ENCODE measurements at places on chromosomes 4 and X.

DNA sequence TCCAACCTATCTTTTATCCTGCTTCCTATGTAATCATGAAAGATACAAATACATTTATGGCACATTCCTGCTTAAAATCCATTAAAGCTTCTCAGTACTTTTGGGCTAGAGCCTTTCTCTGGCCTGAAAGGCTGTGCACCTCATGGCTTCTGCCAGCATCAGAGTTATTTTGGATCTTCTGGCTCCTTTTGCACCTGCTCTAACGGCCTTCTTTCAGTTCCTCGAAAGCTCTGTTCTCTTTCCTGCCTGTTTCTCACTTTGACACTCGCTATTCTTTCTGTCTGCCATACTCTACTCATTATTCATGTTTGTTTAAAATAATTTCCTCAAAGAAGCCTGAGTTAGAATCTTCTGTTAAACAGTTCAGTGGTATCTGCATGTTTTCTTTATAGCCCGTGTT is 86.0 kb downstream of the LRP2BP start:
- no peak for DNase-seq

- no peak for DNase-seq
These were observed 679.9 kb upstream of the MAGEB2 start for GRCh38 chrX:29535212-29536162.

DNA sequence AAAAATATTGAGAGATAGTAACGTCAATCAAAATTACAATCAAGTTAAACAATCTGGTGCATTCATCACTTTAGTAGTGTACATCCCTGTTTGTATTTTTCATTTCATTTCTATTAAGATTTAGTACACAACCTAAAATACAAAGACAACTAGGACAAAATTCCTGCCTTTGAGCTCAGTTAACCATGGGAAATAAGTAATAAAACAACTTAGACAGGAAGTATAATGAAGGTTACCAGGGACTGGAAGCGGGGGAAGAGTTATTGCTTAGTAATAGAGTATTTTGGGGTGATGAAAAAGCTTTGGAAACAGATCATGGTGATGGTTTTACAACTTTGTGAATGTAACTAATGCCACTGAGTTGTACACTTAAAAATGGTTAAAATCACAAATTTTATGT is 25.6 kb upstream of the ATXN3L start:
- no peak for DNase-seq

DNA sequence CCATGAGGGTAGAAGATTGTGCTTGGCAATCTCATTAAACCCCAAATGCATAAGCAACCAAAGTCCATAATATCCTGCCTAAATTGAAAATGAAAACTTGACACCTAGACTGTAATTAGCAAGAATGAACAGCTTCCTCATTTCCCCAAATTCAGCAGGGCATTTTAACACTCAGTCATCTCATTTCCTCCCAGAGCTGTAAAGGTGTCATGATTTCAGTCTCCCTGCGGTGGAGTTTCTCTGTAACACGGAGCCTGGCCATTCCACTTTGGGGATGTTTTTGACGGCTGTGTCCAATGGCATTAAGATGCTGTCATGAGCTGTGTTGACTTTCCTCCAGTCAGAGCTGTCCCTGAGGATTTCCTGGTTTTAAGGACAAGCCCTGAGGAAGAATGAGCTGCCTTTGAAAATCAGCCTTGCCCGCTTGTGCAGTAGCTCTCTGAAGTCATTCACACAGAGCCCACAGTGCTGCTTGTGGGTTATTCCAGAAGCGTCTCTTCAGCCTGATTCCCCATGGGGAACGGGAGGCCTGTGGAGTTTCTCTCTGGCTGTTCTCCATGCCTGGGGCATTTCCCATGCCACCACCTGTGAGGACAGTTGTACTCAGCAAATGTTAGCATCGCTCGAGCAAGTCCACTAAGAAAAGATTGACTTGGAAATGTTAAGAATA is 187.0 kb downstream of the MID1 start:
- DNase-seq: no peak

DNA sequence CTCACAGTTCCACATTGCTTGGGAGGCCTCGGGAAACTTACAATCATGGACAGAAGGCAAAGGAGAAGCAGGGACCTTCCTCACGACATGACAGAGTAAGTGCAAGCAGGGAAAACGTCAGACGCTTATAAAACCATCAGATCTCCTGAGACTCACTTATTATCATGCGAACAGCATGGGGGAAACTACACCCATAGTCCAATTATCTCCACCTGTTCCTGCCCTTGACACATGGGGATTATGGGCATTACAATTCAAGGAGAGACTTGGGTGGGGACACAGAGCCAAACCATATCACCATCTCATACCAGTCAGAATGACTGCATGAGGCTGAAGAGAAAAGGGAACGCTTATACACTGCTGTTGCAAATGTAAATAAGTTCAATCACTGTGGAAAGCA is 1066.9 kb upstream of the PCDH7 start:
- DNase-seq: no peak

DNA sequence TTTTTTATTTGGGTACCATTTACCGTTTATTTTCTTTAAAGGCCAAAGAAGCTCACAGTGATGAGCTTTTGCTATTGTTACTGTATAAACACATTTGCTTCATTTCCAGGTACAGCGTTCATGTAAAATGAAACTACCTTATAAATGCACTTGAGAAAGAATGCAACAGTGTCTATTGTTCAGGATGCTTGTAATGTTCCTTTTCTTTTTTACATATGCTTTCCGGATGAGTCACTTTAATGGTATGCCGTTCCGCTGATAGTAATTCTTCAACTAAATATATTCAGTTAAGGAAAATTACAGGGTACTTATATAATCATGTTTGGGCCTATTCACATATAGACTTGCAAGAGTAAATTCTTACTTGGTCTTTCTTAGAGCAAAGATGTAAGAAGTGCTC is 354.9 kb downstream of the RPA4 start:
- DNase-seq: no peak

- DNase-seq: no peak
These were observed 125.4 kb downstream of the AMMECR1 start for GRCh38 chrX:110192516-110192915.

- DNase-seq: no peak
These were observed 228.7 kb upstream of the SPRY1 start for GRCh38 chr4:123167931-123168330.

- DNase-seq: no peak
These were observed 9.9 kb downstream of the HMX1 start for GRCh38 chr4:8861576-8862295.

- DNase-seq: no peak
These were observed 76.5 kb downstream of the ITM2A start for GRCh38 chrX:79290596-79290995.

DNA sequence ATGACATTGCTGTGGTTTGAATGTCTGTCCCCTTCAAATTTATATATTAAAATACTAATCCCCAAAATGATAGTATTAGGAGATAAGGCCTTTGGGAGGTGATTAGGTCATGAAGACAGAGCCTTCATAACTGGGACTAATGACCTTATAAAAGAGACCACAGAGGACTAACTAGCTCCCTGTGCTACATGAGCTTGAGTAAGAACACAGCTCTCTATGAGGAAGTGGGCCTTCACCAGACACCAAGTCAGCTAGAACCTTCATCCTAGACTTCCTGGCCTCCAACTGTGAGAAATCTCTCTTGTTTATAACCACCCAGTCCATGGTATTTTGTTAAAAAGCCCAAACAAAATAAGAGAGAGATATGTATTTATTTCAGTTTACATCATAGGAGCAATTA is 242.2 kb upstream of the CTSO start:
- DNase-seq: no peak

DNA sequence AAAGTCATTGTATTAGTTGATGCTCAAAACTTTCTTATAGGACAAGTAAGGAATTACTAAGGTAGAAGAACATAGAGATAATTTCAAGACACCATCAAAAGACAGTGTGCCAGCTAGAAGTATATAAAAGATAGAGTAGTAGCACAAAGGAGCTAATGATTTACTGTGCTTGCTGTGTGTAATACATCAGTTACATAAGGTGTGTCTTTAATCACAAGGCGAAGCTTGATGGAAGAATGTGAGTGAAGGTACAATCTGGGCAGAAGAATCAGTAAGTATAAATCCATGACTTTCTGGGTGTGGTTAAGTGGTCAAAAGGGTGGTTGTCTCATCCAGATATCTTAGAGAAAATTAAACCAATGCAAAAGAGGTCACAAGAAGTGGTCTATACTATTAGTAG is 95.1 kb upstream of the BOD1L1 start:
- DNase-seq: no peak

DNA sequence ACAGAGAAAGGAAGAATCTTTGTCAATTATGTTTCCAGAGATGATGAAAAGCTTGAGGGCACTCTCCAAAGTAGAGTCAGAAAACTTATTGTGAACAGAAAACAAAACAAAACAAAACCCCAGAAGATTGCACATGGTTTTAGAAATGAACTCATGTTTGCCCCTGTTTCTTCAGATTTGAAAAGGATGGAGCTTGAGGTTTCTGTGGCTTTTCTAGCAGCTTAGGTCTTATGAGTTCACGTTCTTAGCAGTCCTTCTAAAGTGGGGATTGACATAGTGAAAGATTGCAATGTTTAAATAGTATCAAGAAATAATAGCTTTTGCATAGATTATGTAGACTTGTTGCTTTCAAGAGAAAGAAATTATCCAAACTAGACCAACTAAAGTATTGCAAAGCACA is 421.8 kb downstream of the GBA3 start:
- DNase-seq: no peak

- DNase-seq: no peak
These were observed 37.5 kb upstream of the NKRF start for GRCh38 chrX:119643696-119644095.

DNA sequence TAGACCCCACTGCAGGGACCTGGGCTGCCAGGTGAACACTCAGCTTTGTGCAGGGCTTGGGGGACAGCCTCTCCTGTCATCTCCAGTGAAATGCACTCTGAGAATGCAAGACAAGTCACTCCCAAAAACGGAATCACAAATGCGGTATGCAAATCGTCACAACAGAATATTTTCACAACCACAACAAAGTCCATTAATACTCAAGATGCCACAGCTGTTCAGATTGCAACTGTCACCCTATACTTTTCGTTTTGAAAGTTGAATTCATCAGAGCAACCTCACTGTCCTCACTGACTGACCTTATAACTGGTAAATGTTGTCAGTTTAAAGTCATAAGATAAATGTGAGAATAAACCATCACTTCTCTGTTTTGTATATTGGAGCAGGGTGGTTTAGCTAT is 16.6 kb downstream of the JAKMIP1 start:
- DNase-seq: no peak

DNA sequence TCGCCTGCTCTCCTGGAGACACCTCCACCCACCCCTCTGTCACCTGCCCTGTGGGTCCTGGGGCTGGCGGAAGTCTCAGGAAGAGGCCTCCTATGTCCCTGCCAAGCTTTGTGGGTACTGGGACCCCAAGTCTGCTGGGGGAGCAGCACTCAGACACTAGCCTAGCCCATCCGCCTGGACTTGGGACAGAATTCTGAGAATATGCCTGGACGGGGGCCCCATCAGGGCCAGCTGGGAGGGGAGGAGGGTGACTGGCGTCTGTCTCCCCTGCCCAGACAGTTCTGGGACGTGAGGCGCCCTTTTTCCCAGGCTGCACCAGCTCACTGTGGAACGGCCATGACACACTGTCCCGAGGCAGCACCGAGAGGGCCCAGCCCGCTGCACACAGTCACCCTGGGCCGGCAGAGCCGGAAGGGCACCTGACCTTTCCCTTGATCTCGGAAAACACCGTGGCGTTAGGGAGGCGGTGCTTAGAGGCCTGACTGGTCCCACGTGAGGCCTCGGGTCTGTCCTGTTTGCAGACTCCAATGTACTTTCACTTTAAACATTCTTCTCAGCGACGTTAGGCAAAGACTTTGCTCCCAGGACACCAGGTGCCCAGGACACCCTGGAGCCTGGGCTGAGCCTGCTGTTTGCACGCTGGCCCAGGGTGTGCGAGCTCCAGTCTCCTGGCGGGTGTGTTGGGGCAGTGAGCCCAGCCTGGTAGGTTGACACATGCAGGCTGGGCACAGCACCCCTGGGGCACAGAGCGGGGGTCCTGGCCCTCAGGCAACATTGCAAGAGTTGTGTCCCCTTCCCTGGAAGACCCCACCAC is 700 bp downstream of the SLC26A1 start:
- DNase-seq: no peak

DNA sequence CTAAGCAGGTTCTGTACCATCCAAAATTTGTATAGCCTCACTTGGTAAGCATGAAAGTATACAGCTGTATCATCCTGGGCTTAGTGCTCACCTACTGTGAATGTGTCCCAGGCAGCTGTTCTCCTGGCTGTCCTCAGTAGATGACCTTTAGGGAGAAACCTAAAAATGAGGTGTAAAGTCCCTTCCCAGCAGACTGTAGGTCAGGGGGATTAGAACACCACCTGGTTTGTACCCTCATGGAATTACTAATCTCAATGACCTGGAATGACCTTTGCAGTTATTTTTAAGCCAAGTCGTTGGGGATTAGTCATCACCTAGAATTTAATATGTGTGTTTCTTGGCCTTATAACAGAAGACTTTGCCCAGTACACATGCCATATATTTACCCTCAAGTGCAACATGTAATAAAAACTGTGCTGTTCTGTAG is 39.1 kb upstream of the MBTPS2 start:
- no peak for DNase-seq

DNA sequence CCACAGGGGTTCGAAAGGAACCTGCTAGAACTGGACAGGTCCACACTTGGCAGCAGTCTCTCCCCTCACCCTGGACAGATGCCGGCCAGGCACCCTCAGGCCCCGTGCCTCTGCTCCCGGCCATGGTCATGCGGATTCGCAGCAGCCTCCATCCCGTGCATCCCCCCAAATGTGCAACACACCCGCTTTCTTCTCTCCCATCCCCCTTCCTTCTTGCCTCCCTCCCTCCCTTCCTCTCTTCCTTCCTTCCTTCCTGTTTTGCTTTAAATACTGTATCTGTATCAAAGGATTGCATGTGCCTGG is 35.0 kb upstream of the HMX1 start:
- no peak for DNase-seq

GRCh38 chr4:7540654-7541413 is 106.1 kb upstream of the PSAPL1 start:
- no peak for DNase-seq

DNA sequence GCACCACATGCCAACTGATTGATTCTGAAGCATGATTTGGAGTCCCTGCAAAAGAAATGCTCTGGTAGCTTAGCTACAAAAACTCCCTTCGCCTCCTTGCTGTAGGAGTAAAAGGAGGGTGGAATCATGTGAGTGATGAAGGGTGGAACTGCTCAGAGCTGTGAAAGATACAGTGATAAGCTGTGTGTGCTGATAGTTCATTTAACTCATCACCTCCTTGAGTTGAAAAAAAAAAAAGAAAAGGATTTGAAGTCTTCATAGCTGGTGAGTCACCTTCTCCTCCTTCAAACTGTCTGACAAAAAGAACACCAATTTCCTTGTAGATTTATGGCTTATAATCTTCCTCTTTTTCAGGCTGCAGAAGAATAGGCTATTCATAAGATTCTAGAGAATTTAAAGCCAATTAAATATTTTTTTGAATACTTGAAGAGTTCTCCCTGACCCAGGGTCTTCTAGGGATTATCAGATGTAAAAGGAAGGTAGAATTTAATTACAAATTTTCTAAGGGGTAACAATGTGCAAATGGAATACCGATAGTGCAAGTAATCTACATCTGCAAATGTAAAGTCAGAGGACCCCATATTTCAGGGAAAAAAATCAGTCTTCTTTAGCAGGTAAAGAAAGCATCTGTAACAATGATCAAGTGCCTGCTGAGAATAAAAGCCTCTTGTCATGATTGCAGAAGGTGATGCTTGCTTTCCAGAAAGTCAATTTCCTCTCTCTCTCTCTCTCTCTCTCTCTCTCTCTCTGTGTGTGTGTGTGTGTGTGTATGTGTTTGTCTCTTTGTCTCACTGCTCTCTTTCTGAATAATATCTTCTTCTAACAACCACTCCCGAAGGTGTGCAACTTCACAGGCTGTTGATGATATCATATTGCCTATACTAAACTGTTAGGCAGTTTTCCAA is 208.8 kb upstream of the VEGFC start:
- no peak for DNase-seq

- no peak for DNase-seq
These were observed 215.5 kb downstream of the PDGFC start for GRCh38 chr4:156756118-156756517.

Data from T-cell (primary cell).